ENCODE measurements at places on chromosomes 11 and 22.

- DNase-seq, result no peak
These were observed 115.7 kb downstream of the ABTB2 start for GRCh38 chr11:34242037-34242625.

GRCh38 chr11:48141475-48142122 lies 75.0 kb upstream of the OR4B1 start:
- no peak for DNase-seq

GRCh38 chr22:27975381-27976013 lies 56.4 kb upstream of the PITPNB start:
- DNase-seq, result no peak

DNA sequence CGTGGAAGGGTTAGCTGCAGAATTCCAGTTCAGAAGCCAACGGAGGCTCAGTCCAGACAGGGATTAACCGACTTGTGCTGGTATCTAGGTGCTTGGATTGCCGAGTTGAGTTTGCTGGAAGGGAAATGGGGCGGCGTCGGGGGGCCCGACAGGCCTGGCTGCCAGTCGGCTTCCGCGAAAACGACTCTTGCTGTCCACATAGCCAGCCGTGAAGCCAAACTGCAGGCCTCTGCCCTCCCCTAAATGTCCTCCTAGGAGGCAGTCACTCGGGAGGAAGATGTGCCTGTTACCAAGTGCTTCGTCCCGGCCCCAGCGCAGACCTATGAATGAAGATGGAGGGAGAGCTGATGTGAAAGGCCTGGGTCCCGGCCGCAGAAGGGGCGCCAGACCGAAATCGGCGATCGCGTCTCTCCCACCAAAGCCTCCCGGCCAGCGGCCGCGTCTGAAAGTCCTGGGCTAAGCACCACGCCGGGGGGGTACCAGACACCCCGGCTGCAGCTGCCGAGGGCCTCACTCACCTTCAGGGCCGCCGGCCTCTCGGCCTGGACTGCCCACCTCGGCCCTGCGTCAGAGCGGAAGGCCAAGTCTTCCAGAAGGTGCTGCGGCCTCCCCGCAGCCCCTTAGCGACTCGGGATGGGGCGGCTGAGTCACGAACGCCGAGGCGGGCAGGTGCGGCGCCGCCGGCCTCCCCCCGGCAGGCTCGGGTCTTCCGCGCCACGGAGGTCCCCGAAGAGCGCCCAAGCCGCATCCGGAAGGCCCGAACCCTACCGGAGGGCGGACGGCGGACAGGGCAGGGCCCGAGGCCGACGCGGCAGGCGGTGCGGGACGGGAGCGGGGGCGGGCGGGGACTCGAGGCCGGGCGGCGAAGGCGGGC lies 7.5 kb downstream of the DPAGT1 start:
- DNase-seq, result no peak

GRCh38 chr11:59802639-59803176 lies 7.9 kb downstream of the MRPL16 start:
- no peak for DNase-seq

DNA sequence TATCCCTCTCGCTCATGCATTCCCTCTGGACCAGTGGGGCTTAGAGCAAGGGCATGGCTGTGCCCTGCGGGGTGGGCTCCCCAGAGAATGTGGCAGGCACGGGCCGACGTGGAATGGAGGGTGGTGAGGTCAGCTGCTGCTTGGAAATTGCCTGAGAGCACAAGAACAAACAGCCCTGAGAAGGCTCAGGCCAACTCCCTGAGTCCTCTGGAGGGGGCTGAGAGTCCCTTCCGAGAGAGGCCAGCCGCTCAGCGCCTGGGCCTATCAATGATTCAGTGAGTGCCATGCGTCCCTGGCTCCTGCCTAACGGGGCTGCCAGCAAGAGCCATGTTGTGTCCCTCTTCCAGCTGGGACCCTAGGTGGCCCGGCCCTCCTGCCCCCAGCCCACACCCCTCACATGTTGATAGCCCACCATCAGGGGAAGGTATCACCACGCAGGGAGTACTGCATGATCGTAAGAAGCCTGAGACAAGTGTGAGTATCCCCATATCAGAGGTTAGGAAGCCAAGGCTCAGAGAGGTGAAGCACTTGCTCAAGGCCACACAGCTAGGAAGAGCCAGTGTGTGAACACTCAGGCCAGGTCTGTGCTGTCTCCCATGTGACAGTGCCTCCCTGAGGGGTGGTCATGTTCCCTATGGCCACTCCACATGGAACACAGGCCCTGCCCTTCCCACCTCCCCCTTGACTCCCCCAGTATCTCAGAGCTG lies 55.8 kb downstream of the NECTIN1 start:
- no peak for DNase-seq

DNA sequence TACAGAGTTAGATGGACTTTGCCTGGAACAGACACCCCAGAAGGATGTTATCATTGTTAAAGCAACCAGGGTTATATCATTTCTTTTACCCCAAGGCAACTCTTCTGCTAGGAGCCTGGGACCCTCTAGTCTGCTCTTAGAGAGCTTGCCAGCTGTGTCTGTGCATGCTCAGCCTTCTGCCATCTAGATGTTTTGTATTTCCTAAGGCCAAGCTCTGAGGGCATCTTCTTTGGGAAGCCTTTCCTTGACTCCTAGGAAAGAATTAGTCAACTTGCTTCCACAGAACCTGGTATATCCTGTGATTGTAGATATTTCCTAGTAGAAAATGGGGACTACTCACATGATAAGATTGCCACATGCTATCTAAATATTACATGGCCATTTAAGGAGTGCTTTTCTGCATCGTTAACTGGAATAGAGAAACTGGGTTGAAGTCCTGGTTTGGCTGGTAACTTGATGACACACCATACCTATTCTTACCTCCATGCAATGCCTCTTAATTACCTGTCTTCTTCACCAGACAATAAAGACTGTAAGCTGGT lies 87.6 kb downstream of the STIM1 start:
- DNase-seq, result no peak

DNA sequence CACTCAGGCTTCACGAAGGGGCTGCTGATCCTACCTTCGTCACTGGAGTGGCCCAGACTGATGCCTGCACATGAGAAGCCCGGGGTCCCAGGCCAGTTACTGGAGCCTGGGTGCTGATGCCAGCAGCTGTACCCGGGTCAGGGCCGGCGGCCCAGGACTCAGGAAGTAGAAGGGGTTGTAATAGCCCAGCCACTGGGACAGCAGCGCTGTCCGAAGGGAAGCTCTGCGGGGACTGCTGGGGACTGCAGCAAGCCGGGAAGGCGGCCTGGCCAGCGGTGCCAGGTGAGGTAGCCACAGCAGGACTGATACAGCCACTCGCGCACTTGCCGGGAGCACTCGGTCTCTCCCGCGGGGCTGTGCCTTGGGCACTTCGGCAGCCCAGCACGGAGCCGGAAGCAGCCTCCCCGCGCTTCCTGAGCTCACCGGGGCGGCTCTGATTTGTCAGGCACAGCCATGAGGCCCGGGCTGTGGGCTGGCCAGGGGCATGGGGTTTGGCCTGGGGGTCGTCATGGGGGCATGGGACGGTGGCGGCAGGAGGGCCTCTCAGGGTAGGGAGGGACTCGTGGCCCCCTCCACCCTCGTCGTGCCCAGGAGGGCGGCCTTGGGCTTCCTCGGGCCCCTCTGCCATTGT lies 13.9 kb upstream of the OR8K1 start:
- DNase-seq, result no peak

DNA sequence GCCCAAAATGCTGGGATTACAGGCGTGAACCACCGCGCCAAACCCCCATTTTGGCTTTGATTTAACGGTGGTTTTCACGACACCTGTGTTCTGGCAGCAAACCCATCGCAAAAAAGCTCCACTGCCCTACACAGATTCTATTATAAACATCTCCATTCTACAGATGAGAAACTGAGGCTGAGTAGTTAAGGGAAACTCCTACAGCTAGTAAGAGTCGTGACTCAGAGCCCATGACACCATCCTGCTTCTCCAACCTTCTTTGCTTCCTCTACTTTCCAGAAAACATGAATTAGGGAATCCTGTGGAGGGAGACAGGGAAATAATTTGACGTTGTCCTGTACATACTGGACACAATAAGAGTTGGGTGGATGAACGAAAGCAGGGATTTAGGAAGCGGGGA lies 429 bp upstream of the SNX15 start:
- no peak for DNase-seq

- DNase-seq, result no peak
These were observed 49.3 kb upstream of the CLPB start for GRCh38 chr11:72483412-72484186.

GRCh38 chr11:44826922-44827643 lies 100.3 kb downstream of the TSPAN18 start:
- no peak for DNase-seq

DNA sequence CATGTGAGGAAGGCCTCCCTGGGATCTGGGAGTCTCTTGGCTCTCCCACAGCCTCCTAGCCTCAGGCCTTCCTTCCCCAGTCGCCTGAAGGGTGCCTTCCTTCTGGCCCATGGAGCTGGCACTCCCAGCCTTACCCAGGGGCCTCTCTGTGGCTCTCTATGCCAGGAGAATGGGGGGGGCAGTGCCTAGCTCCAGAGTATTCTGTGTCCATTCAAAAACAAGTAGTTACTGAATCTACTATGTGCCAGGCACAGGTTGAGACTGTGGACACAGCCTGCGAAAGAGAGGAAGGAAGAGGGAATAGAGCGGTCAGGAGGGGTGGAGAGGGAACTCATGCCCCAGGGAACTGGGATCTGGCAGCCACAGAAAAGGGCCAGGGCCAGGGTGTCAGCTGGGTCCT lies 2.7 kb upstream of the PLA2G3 start:
- DNase-seq, result no peak

- no peak for DNase-seq
These were observed 7.6 kb upstream of the POU2AF1 start for GRCh38 chr11:111386611-111387150.

DNA sequence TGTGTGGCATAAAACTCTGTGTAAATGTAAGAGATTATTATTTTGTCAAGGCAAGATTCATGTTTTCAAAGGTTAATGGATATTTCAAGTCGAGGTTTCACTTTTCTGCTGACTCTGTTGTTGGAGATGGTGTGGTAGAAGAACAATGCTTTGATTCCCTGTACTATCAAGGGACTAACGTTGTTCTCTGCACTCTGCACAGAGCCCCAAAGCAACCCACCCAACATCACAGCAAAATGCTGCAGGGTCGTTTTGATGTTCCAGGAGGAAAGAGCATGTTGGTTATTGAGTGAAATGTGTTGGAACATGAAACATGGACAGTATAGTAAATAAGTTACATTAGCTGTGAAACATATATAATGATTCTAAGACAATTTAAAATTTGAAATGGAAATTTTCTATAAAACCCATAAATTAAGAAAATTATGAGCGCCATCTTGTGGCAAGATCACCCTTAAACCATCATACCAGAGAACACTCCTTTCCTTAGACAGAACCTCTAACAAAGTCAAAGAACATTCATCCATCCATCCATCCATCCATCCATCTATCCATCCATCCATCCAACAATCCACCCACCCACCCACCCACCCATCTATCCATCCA lies 164.4 kb upstream of the ZBED5 start:
- no peak for DNase-seq

- DNase-seq, result no peak
These were observed 449.9 kb downstream of the OPCML start for GRCh38 chr11:133082453-133082781.

GRCh38 chr11:57637626-57638004 lies 12.1 kb downstream of the YPEL4 start:
- no peak for DNase-seq

DNA sequence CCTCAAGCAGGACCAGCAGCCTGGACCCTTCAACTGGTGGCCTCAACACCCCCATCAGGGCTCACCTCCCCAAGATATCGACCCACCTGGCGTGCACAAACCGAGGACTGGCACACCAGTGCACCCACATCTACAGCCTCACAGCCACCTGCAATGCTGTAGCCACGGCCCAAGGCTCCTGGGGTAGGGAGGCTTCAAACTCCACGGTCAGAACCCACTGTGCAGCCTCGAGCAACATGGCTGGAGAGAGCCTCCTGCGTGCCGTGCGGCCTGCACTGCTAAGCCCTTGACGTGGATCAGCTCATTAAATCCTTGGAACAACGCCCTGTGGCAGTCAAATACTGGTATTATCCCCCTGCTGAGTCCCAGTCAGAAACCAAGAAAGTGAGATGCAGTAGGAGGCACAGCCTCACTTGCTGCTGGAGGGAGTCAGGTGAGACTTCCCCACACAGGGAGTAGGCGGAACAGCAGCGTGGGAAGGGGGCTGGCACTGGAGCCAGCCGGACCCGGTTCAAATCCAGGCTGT lies 4.6 kb downstream of the CARD10 start:
- no peak for DNase-seq

DNA sequence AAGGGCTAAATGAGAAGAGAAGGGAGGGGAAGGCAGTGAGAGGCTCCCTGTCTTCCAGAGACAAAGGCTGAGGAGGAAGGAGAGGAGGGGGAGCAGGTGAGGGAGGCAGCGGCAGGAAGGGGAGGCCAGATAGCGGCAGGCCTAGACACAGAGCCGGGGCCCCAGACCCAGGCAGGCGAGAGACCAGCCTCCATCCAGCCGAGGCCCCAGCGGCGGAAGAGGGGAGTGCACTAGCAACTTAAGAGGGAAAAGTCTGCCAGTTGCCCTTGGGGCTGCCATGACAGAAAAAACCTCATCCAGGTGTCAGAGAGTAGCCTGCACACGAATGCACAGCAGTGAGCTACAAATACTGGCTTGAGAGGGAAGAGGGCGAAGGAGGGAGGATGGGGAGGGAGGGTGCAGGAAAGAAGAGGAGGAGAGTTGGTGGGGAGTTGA lies 46.7 kb downstream of the IGLL1 start:
- no peak for DNase-seq

- DNase-seq, result no peak
These were observed 52.9 kb downstream of the UVRAG start for GRCh38 chr11:75867778-75868374.

- no peak for DNase-seq
These were observed 15.8 kb upstream of the ACR start for GRCh38 chr22:50722048-50722701.

GRCh38 chr11:68328374-68329091 lies 16.1 kb downstream of the LRP5 start:
- DNase-seq, result no peak

DNA sequence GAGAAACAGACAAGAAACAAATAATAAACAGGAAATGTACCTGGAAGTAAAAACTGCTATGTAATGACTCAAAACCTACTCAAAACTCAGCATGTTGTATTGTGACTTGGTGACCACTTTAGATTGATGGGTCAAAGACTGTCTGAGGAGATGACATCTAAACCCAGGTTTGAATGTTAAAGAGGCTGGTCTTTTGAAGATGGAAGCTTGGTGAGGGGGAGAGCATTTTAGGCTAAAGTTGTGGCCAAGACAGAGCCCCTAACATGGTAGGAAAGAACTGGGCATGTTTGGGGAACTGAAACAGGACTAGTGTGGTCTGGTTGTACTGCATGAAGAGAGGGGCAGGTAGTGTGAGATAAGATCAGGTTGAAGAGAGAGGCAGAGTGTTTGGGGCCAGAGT lies 85.3 kb upstream of the MYO18B start:
- DNase-seq, result no peak

GRCh38 chr11:11461473-11461872 lies 108.4 kb upstream of the CSNK2A3 start:
- DNase-seq, result no peak

- DNase-seq, result no peak
These were observed 1475.4 kb downstream of the BRD1 start for GRCh38 chr22:48352086-48352911.

GRCh38 chr22:43831561-43832392 lies 19.7 kb upstream of the EFCAB6 start:
- no peak for DNase-seq
